ENCODE measurements at places on chromosomes 4 and X.

- no peak for DNase-seq
Measured at GRCh38 chrX:12113321-12113720, 25.0 kb upstream of the FRMPD4 start.

GRCh38 chr4:71221510-71222466 is 117.0 kb upstream of the SLC4A4 start:
- no peak for DNase-seq

DNA sequence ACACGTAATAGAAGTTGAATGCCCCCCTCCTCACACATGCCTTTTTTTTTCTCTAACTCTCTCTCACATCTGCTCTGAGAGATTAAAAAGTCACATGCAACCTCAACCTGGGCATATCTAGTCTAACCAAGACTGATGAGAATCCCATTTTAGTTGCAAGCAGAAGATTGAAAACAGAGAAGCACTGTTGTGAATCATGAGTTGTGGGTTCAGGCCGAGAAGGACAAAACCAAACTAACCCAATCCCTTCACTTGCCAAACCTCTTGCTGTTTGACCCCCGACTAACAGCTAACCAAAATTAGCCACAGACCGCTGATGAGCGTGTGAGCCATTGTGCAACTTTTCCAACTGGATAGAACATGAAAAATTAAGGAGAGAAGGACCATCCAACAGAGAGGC is 31.8 kb downstream of the CXCL1 start:
- no peak for DNase-seq

- DNase-seq, result no peak
Measured at GRCh38 chrX:292900-293897, 12.0 kb downstream of the PLCXD1 start.

GRCh38 chr4:150421612-150422011 is 160.3 kb upstream of the MAB21L2 start:
- no peak for DNase-seq

- DNase-seq, result no peak
Measured at GRCh38 chrX:683576-683975, 53.0 kb downstream of the SHOX start.

DNA sequence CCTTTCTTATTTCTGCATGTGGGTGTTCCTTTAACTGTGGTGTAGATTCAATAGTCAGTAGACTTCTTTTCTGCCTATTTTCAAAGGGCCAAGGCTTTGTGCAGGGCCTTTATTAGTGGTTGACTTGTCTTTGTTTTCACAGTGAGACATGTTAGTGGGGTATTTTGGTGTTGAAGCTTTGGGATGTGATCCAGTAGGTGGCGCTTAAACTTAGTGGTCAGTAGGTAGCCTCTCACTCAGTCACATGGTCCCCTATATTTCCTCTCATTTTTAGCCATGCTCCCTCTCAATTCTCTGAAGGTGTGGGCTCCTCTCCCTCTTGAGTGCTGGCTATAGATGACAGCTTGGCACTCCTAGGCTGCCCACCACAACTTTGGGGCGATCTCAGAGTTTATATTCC is 23.4 kb upstream of the SLC10A7 start:
- no peak for DNase-seq

GRCh38 chrX:47749185-47749967 is 87.3 kb upstream of the ZNF81 start:
- DNase-seq, result no peak

Data from NCI-H526 treated with DMSO at 0.1 percent for 48 hours (cell line).